ENCODE measurements at places on chromosomes 11 and 22. TPM values are rescaled to one million over a fixed set of nuclear protein-coding genes. Genes with fewer than 3 reads are reported as not detected.

The PKP3 gene
- 0.05 TPM for polyA plus RNA-seq

The KDM4E gene
- not detected for polyA plus RNA-seq

DNA sequence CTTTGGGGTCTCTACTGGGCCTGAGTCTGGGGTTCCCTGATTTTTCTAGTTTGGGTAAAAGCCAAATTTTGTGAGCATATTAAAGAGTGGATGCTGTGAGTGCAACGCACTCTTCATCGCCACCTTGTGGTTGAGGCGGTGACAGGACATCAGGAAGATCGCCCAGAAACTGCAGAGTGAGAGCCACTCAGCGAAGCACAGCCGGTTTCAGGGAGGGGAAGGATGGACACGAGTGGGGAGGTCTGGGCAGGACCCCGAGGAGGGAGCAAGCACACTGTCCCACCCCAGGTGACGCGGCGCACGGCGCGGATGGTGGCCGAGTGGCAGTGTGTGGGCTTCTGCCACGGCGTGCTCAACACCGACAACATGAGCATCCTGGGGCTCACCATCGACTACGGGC, 9.1 kb downstream of the SELENOO start:
- peak; percentile 88 for DNase-seq

GRCh38 chr11:79098146-79098545, 342.7 kb downstream of the TENM4 start:
- no peak for DNase-seq

DNA sequence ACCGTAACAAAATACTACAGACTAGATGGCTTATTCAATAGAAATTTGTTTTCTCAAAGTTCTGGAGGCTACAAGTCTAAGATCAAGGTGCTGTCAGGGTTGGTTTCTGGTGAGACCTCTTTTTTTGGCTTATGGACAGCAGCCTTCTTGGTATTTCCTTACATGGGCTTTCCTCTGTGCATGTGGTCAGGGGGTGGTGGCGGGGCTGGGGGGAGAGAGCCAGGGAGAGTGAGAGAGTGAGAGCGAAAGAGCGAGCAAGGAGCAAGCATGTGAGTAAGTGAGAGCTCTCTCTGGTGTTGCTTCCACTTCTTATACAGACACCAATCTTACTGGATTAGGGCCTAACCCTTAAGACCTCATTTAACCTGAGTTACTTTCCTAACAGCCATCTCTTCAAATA, 181.5 kb downstream of the TMEM135 start:
- no peak for DNase-seq

DNA sequence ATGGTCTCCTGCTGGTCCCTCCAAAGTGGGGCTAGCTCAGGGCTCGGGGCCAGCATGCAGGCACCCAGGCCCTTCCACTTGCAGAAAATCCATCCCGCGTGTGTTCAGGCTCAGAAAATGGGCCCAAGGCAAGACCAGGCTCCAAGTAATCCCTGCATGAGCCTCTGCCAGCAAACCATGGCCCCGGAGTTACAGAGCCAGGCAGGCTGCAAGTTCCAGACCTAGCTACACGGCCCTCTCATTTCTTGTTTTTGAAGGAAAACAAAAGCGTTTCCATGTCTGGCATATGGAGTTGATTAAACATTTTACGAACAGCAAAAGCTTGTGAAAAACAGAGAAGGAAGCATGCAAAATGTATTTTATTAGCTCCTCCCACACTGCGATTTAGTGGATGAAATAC, 29.7 kb downstream of the KIAA0930 start:
- peak; percentile 48 for DNase-seq

The MUC15 gene
- polyA plus RNA-seq, result not detected

Measured in aorta (tissue), 5 donors.